ENCODE measurements at places on chromosomes 1 and 21. TPM values are rescaled to one million over a fixed set of nuclear protein-coding genes. Genes with fewer than 3 reads are reported as not detected.

GRCh38 chr1:52567943-52568342, 15.1 kb upstream of the TUT4 start:
- DNase-seq = no peak

DNA sequence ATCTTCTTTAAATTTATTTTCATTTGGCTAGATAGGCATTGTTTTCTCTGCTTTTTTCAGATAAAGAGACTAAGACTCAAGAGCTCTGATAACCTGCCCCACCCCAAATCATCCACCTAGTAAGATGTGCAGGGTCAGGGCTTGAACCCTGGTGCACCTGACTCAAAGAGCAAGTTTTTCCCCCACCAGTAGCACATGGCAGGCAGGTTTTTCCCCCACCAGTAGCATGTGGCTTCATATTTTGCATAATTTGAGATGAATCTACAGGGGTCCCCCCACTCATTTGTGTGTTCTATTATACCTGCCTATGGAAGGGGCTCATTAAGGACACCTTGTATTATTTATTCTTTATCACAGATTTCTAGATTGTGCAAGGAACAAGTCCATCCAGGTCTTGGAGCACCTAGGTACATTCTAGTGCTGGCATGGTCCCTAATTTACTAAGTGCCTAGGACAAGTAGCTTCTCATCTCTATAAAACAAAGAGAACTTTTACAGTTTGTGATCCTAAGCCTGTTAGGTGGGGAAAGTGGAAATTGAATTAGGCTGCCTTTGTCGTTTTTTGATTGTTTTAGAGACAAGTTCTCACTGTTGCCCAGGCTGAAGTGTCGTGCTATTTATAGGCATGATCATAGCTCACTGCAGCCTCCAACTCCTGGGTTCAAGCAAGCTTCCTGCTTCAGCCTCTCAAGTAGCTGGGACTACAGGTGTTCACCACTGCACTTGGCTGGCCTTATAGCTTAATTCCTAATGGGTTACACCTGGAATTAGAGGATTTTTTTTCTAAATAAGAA, 13.2 kb upstream of the CTSE start:
- DNase-seq = no peak

DNA sequence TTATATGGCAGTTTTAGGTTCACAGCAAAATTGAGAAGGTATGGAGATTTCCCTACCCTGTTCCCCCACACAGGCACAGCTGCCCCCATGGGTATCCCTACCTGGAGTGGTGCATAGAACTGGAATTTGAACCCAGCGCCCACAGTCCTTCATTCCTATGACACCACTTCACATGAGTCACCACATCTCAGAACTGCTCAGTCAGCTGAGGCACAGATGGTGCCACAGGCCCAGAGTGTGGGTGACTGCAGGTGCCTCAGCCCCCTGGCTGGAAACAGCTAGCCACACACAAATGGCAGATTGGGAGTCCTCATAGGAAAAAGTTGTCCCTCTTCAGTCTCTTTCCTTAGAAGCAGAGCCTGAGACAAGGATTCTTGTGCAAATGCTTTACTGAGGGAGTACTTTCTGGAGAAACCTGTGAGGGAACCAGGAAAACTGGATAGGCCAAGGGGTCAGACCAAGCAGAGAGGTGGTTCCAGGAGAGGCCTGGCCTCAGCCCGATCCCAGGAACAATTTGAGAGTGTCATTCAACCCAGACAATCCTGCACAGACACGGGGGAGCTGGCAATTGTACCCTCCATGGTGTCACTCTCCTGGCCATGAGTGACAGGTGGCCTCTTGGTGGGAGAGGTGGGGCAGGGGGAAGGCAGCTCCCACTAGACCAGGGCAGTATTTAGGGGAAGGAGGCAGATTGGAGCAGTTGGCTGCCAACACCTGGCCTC, 6.9 kb downstream of the PLA2G2D start:
- no peak for DNase-seq

CHI3L1 gene
- polyA plus RNA-seq = 12.4 TPM

All from renal cortex interstitium (tissue), 15 donors.